ENCODE measurements at places on chromosomes 4 and X.

- no peak for DNase-seq
Observed at GRCh38 chr4:117831060-117831683, 203.1 kb upstream of the NDST3 start.

DNA sequence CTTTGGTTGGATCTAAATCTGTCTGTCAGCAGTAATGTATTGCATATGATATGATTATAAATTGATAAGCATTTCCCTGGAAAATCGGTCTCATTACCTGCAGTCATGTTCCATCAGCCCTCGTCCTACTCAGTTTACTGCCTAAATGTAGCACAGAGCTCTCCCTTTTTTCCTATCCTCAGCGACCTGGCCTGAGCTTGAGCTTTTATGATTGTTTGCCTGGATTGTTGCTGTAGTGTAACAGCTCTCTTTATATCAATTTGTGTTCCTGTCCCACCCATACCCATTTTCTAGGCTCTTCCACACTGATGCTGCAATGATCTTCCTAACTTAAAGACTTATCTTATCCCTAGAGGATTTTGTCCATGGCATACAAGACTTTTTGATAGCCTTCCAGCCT lies 95.7 kb downstream of the FRAS1 start:
- no peak for DNase-seq

DNA sequence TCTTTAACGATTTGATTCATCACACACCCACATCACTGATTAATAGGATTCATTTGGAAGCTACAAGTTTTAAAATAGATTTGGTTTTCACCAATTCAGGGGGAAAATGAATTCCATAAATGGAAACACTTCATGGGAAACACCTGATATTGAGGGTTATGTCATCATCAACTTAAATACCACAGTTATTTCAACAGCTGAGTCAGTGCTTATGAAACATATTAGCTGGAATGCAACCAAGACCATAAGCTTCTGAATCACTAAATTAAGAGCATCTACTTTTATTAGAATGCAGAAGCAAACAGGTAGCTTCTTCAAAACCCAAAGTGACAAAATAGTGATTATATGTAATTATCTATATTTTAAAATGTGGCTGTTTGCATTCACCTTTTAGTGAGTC lies 207.8 kb upstream of the DCAF8L1 start:
- no peak for DNase-seq

- no peak for DNase-seq
Observed at GRCh38 chr4:99219479-99219878, 433 bp upstream of the ADH6 start.

DNA sequence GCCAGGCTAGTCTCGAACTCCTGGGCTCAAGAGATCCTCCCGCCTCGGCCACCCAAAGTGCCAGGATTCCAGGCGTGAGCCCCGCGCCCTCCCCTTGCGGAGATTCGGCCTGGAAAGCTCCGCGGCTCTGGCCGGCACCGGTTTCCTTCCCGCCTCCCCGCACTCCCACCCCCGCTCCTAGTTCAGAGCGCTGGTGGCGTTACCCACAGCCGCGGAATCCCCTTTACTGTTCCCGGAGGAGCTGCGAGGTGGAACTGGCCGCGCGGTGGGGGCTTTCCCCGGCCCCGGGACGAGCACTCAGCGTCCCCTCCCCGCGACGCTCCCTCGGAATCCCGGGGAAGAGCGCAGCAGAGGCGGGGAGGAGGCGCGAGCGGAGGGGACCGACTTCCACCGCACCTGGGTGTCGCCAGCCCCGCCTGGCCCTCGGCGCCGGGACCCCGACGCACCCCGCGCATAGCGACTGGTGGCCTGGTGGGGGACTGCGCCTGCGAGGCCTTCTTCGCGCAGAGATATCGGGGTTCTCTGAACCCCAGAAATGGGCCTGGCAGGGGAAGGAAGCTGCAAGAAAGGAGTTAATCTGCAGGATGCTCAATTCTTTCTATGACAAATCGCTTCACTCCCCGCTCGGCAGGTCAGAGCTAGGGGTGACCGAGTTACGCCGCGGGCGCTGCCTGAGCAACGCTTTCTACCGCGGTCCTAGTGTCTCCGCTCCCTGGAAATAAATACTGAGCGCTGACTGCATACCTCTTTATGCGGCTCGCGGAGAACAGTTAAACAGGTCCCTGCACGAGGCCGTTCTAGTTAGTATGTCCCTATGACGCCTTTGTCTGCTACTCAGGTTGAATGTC lies 14.6 kb upstream of the SLC25A4 start:
- DNase-seq: no peak

DNA sequence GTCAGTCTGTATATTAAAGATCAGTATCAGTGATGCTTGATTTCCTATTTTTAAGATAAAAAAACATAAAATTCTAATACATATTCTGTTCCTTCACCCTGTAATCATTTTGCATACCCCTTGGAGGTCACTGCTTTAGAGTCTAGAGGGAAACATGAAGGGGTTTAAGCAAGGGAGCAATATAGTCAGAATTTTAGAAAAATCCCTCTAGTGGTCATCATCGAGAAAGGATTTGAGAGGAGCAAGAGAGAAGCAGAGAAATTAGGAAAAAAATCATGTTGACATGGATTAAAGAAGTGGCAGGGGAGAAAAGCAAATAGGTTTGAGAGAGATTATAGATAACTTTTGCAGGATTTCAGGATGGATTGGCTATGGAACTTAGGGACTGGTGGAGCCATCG lies 11.1 kb downstream of the APEX2 start:
- DNase-seq: no peak

GRCh38 chr4:121484633-121485032 lies 103.8 kb upstream of the QRFPR start:
- DNase-seq: peak; percentile 1

GRCh38 chr4:105623099-105623498 lies 70.7 kb downstream of the ARHGEF38 start:
- DNase-seq: no peak

DNA sequence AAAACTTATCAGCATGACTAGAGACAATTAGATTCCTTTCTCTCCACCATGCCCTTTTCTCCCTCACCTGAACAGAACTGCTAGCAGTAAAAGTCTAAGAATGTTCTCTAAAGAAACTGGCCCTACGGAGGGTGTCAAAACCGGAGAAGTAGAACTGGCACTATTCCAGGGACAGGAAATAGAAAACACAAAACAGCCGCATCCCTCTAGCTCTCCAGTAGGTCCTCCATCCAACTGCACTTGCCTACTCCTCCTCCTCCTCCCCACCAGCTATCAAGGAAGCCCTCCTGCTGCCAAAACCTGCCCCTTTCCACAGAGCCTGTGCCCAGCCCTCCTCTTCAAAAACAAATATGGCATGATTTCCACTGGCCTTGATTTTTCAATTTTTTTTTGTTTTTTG lies 28.4 kb downstream of the FUNDC1 start:
- no peak for DNase-seq

DNA sequence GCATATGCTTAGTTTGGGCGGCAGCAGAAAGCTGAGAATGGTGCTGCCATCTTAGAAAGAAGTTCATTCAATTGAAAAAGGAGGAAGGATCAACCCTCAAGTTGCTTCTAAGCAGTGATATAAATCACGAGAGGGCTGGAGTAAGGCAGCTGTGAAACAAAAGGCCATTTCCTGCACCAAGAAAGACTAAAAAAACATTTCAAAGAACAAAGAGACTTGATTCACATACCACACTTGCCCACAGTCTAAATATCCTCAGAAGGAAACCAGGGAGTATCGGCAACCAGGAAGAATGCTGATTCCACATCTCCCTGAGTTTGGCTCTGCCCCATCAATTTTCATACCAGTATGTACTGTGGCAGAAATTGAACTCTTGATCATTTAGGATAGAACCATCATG lies 240.1 kb downstream of the OPHN1 start:
- no peak for DNase-seq

- no peak for DNase-seq
Observed at GRCh38 chr4:150090836-150091235, 12.6 kb downstream of the DCLK2 start.

DNA sequence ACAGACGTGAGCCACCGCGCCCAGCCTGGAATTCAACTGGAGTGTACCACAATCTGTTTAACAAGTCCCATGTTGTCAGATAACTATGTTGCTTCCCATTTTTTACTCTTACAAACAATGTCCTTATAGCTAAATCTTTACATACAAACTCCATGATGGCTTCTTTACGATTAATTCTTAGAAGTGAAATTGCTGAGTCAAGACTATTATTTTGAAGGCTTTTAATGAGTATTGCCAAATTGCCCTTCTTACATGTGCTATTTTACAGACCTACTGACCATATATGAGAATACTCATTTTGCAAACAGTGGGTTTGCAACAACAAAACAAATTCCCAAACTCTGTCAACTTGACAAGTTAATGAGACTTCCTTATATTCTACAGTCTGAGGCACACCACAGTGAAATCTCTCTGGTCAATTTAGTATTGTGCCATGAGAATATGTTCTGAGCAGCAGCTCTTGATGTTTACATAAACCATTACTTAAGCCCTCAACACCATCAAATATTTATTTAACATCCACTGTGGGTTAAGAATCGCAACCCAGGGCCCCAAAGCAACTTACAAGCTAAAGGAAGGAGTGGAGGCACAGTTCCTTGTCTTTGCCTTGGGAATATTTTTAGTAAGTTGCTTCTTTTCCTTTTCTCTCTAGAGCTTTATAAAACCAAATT lies 128.5 kb downstream of the SPRY1 start:
- DNase-seq: no peak

DNA sequence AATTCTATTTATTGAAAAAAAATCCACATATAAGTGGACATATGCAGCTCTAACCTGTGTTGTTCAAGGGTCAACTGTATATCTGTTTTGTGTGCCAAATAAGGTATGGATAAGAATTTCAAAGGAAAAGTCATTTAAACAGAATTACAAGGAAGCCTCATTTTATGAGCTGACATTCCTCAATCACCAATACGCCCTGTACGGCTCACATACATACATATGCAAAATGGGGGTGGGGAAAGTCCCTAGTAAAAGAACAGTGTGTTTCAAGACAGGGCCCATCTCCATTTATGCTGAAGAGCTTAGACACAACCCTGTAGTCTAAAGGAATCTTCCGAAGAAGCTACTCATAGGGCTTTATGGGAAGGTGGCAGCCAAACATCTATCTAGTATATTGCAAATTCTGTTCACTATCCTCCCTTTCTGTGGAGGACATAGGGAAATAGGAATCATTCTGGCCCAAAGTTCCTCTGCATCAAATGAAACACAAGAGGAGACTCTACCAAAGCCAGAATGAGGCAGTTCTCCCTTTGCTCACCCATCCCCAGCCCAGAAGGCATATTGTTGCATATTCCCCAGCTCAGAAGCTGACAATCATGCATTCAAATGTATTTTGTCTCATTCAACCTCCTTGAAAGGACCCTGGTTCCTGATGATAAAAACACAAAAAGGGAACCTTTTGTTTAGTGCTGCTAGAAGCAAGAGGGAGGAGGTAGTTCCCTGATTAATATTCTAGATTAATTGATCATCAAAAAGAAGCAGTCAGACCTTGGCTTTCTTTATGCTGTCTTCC lies 13.7 kb upstream of the ZBTB33 start:
- DNase-seq: no peak
